ENCODE measurements at places on chromosomes 11 and 22. TPM values are rescaled to one million over a fixed set of nuclear protein-coding genes. Genes with fewer than 3 reads are reported as not detected.
A peak's percentile ranks its signal among the peaks of the same experiment; 100 is the strongest.

DNA sequence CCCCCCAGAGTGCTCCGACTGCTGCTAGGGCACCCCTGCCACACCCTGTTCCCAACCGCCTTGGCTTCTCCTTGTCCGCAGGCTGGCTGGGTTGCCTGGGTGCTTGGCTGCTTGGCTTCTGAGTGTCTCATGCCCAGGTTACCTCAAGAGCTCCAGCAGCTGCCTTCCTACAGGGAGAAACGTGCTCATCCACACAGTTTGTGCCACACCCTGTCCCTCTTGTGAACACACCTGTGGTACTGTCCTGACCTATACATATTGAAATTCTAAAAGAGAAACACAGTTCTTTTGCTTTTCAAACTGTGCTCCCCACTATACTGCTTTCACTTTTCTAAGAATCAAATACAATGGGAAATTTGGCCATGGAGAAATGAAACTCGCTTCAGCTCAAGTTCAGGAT lies 191.4 kb downstream of the DBX1 start:
- no peak for DNase-seq

DNA sequence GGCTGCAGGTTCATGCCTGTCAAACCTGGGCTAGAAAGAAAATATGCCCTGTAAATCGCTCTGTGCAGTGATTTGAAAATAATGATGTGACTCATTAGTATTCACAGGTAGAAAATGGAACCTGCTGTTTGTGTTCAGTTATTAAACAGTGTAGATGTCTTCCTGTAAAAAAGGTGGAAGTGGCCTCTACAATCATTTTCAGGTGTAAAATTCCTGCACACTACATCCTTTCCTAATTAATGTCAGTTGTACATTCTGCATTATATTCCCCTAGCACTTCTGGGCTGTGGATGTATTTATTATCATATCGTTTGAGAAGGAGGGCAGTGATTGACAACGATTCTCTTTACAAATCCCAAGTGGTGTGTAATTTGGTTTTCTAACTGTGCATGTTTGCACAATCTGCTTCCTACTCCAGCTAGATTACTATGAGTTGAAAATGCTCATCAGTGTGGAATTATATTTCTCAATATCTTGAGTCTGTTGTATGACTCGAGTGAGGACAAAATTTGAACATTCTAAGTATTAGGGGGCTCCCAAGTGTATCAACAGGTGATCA lies 454.0 kb upstream of the DDI1 start:
- DNase-seq: no peak

GRCh38 chr11:76455931-76456330 lies 11.1 kb downstream of the EMSY start:
- DNase-seq: peak; percentile 6

DNA sequence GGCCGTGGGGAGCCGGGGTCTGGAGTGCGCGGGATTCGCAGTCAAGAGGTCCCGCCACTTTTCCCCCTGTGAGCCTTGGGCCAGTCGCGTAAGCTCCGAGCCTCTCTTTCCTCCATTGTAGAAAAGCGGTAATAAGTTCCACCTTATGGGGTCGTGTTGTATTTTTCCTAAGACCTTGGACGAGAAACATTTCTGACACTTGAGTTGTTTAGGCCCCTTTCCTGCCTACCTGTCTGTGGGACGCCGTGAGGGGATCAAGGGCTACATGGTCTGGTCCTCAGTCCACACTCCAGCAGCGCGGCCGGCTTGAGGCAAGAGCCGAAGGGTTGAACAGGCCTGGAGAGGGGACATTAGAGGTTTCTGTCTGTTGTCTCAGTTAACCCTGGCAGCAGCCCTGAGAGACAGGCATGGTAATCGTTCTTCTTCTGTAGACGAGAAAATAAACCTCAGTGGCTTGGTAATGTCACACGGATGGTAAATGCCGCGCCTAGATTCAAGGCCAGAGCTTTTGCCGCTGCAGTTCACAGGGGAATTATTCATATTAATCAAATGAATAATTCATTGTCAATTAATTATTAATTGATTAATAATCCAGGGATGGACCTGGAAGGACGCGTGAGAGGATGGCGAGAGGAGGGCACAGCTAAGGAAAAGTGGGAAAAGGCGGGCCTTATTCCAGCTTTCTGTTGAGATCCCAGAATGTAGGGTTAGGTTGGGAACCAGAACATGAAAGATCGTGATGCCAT lies 545 bp downstream of the FEN1 start:
- no peak for DNase-seq

GRCh38 chr11:62999649-63000048 lies 14.9 kb upstream of the SLC22A6 start:
- no peak for DNase-seq

DNA sequence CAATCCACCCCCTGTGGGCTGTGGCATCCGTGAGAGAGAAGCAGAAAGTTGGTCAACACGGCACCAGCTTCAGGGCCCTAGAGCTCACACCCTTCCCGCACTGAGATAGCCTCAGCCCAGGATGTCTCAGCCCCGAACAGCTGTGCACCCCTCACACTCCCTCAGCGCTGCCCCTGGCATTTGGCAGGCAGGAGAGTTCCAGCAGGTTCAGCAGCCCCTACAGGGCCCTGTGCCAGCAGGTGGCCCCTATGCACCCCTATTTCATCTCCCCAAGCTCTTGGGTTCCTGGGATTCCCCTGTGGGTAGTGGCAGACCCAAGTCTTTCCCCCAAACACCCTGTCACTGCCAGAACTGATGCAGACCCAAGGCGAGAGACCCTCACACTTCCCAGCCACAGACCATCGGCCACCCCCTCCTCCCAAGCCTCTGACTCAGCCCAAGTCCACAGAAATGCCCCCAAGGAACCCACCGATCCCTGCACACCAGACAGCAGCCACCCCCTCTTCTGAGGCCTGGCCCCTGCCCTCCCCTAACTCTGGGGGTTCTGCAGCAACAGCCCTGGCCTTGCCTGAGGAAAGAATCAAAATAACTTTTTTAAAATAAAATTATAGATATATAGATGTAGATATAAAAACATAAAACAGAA lies 183.6 kb downstream of the IGLL1 start:
- DNase-seq: no peak

- no peak for DNase-seq
These were observed 36.5 kb upstream of the TOLLIP start for GRCh38 chr11:1345737-1346513.

DNA sequence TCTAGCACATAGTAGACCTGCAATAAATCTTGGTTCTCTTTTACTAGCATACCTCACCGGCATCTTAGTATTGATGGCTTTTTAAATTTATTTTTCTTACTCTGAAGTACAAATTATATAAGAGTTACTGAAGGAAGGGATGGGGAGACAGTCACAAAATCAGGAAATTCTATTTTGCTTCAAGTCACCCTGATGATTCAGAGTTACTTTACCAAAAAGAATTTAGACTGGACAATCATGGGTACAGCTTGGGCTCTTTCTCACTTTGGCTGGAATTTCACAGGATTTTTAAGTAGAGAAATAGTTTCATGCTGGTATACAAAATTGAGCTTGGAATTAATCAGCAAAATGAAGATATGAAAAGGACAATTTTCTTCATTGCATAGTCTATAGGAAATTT lies 919.2 kb downstream of the METTL15 start:
- no peak for DNase-seq

DNA sequence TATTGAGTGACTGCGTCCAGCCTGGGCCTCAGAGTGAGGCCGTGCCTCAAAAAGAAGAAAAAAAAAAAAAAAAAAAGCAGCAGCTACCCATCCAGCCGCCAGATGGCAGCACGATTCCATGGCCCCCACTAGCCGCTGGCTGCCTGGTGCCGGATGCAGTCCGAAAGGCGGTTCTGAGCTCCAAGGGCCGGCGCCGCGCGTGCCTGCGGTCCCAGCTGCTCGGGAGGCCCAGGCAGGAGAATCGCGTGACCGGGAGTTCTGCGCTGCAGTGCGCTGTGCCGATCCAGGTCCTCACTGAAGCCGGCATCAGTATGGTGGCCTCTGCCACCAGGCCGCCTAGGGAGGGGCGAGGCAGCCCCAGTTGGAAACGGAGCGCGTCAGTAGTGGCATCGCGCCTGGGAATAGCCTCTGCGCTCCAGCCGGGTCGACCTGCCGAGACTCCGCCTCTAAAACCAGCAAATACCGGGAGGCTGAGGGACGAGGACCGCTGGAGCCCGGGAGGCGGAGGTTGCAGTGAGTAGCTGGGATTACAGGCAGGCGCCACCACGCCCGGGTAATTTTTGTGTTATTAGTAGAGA lies 19.3 kb downstream of the SCARF2 start:
- DNase-seq: peak; percentile 80

DNA sequence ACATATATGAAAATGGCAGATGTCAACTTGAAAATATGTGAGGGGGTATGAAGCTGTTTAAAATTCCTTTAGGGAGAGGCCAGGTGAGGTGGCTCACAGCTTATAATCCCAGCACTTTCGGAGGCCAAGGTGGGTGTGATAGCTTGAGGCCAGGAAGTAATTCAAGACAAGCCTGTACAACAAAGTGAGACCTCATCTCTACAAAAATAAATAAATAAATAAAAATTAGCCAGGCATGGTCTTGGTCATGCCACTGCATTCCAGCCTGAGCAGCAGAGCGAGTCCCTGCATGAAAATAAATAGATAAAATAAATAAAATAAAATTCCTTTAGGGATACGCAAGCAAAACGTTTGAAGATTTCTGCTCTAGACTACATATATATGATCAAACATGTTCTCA lies 38.1 kb upstream of the FAM181B start:
- no peak for DNase-seq

DNA sequence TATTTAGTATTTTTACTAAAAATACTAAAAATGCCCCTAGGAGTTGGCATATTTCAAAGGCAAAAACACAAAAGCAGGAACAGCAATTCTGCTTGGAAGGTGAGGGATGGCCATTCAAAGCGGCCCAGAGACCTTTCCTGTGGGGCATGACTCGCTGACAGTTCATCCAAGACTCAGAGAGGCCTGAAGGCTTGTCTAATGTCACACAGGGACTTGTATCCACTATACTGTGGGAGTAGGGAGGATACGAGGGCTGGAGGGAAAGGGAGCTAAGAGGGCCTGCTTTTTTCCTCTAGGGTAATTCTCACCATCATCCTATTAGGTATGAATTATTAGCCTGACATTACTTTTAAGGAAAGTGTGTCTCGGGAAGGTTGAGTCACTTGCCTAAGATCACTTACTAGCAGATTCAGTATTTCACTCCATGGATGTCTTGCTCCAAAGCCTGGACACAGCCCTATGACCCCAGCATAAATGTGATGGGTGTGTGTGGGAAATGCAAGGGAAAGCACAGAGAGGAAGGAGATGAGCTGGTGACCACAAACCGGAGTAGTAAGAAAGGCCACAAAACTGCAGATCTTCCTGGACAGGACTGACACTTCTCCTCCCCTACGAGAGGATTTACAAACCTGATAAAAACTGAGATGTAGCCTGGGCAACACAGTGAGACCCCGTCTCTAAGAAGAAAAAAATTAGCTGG lies 16.7 kb upstream of the UCP3 start:
- DNase-seq: no peak

- DNase-seq: no peak
These were observed 75.8 kb downstream of the GAS2 start for GRCh38 chr11:22742157-22742613.

- no peak for DNase-seq
These were observed 166.3 kb upstream of the ZC3H12C start for GRCh38 chr11:109926941-109927340.

DNA sequence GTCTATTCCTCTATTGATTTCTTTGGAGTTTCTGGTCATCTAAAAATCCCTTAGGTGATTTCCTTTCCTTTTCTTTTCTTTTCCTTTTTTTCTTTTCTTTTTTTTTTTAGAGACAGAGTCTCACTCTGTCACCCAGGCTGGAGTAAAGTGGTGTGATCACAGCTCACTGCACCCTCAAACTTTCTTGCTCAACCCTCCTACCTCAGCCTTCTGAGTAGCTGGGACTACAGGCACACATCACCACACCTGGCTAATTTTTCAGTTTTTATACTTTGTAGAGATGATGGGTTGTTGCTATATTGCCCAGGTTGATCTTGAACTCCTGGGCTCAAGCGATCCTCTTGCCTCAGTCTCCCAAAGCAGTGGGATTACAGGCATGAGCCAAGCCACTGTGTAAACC lies 1.9 kb upstream of the C11orf52 start:
- DNase-seq: no peak

- DNase-seq: no peak
These were observed 129.9 kb upstream of the TTC12 start for GRCh38 chr11:113184498-113184897.

DNA sequence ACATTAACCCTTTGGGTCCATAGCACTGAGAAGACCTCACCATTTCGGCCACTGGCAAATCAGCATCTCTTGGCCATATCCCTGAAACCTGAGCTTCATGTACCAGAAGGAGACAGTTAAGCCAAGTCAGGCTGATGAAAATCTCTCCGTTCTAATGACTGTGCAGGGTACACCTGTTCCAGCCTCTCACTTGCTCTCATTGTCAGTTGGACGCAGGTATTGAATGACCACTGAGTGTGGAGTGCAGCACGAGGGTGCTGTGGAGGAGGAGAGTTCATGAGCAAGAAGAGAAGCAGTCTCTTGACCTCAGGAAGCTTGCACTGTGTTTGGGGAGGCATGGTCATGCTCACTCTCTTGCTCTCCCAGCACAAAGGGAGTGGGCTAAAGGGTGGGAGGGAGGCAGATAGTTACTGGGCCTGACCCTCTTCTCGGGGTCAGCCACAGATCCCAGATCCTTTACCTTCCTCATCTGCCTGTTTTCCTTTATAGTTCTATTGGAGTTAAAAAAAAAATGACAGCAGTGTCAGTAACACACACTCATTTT lies 65.2 kb downstream of the ZBTB16 start:
- no peak for DNase-seq

DNA sequence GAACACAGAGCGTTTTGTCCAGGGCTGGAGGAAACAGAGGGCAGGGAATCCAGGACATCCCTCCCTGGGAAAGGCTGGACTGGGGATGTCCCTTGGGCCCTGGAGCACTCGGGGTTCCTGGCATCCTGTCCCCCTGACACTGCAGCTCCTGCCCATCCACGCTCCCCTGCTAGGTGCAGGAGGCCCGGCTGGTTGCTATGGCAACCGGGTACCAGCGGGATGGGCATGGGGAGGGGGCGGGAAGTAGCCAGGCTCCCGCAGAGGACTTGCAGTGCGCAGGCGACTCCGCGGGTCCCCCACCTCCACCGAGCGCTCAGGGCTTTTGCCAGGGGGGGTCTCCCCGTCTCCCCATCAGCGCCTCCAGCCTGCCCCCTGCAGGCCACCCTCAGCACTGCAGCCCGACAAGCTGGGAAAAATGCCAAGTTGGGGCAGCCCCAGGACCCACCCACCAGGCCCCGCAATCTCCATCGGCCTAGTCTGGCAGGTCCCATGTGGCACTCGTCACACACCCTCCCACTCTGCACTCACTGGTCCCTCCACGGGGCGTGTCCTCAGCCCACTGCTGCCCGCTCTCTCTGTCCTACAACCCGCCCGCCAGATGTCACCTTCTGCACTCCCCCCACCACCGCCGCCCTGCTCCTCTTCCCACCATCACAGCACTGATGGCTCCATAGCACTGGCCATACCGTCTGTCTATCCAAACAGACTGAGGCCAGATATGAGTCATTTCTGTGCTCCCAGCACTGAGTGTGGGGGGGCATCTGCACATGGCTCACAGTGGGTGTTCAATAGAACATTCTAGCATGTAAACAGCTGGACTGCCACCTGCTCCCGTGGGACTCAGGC lies 31.5 kb downstream of the KIAA0930 start:
- no peak for DNase-seq

Gene ZBTB16
- 83.3 TPM for total RNA-seq

Gene KDM4E
- 4.6 TPM for total RNA-seq

Gene F2
- total RNA-seq: not detected

Gene OVOL1
- 1.4 TPM for total RNA-seq

Gene PRDX5
- 152 TPM for total RNA-seq

Gene INSC
- total RNA-seq: 0.72 TPM

Gene APOA4
- total RNA-seq: 3.4 TPM

Gene SMPD1
- total RNA-seq: 18.1 TPM

Gene SCARF2
- 20.2 TPM for total RNA-seq

Gene COMMD9
- 34.7 TPM for total RNA-seq

Gene KRTAP5-2
- not detected for total RNA-seq

Gene APOL4
- total RNA-seq: 3.9 TPM

Gene TNNT3
- 89.1 TPM for total RNA-seq

All from umbilical cord (tissue), 2 donors.